Activated T-helper 2 cell treated with anti-CD3 and anti-CD28 coated beads, Interferon-gamma antibody, Interleukin-2, Interleukin-4, amounts not matched to agents 10 μg/mL and 5 μg/mL and 100 μg/mL, durations not matched to agents 14 hours and 24 hours and 36 hours (primary cell): ENCODE measurements at places on chromosomes 1 and 21.

DNA sequence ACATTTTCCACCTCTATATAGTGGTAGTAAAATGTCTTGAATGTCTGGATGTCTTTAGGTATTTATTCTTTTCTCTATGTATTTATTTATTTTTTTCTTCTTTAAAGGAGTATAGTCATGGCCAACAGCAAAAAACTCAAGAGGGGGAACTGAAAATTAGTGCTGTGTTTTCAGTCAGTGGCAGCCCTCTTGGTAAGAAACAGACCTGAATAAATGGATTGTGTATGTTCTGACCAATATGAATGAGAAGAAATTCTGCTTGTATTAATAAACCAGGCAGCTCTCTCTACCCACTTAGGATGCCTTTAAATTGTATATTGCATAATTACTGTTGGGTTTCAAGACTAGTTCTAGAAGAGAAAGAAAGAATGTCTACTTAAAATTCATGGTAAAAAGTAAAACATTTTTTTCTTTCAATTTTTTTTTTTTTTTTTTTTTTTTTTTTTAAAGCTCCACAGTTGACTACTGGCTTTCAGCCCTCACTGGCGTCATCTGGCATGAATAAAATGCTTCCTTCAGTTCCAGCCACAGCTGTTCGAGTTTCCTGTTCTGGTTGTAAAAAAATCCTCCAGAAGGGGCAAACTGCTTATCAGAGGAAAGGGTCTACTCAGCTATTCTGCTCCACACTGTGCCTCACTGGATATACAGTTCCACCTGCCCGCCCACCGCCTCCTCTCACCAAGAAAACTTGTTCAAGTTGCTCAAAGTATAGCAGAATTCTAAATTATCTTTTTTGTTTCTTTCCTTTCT is 101.6 kb downstream of the ZMYM4 start:
- no peaks in the 10 kb centered on the region for H3K27me3 ChIP-seq
- H3K4me3 ChIP-seq, result no peak overlapping the region
- peaks cover 8% of the 10 kb centered on the region for H3K36me3 ChIP-seq
- H3K27ac ChIP-seq, result no peak overlapping the region
- no peak for DNase-seq
- H3K4me1 ChIP-seq, result peaks cover 1% of the 10 kb centered on the region

GRCh38 chr1:93981274-93981667 is 72.0 kb upstream of the GCLM start:
- H3K36me3 ChIP-seq, result no peaks in the 10 kb centered on the region
- no peak for DNase-seq
- peaks cover 30% of the 10 kb centered on the region for H3K27me3 ChIP-seq
- H3K4me3 ChIP-seq, result no peak overlapping the region
- H3K4me1 ChIP-seq, result no peaks in the 10 kb centered on the region

- no peak for DNase-seq
- H3K4me1 ChIP-seq, result peaks cover 22% of the 10 kb centered on the region
- H3K4me3 ChIP-seq, result no peak overlapping the region
- H3K36me3 ChIP-seq, result peaks cover 30% of the 10 kb centered on the region
- no peaks in the 10 kb centered on the region for H3K27me3 ChIP-seq
- no peak overlapping the region for H3K27ac ChIP-seq
Measured at GRCh38 chr1:93673163-93673829, 8.3 kb downstream of the BCAR3 start.

- no peaks in the 10 kb centered on the region for H3K27me3 ChIP-seq
- no peaks in the 10 kb centered on the region for H3K4me1 ChIP-seq
- no peak overlapping the region for H3K4me3 ChIP-seq
- H3K36me3 ChIP-seq, result no peaks in the 10 kb centered on the region
- no peak overlapping the region for H3K27ac ChIP-seq
- DNase-seq, result no peak
Measured at GRCh38 chr1:210174133-210174532, 58.5 kb upstream of the SERTAD4 start.
